ENCODE measurements at places on chromosomes 5 and 9. TPM values are rescaled to one million over a fixed set of nuclear protein-coding genes. Genes with fewer than 3 reads are reported as not detected.

- DNase-seq = no peak
These were observed 178.1 kb downstream of the FGF1 start for GRCh38 chr5:142507531-142508372.

GRCh38 chr9:114864471-114864870 lies 58.6 kb upstream of the TNFSF15 start:
- DNase-seq = no peak

DNA sequence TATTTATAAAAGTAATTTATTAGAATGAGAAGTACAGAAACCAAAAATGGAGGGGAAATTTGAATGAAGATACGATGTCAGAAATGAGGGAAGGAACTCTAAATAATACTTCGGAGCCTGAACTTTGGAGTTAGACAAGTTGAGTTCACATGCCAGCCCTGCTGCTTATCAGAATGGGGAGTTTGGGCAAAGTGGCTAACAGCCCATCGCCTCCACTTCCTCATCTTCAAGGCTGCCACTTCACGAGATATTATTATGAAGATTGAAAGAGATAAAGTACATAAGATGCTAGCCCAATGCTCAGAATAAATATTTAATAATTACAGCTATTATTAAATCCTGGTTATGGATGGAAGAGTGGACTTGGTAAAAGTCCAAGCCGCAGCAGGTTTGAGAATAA lies 56.2 kb upstream of the ABCA1 start:
- DNase-seq = no peak

DNA sequence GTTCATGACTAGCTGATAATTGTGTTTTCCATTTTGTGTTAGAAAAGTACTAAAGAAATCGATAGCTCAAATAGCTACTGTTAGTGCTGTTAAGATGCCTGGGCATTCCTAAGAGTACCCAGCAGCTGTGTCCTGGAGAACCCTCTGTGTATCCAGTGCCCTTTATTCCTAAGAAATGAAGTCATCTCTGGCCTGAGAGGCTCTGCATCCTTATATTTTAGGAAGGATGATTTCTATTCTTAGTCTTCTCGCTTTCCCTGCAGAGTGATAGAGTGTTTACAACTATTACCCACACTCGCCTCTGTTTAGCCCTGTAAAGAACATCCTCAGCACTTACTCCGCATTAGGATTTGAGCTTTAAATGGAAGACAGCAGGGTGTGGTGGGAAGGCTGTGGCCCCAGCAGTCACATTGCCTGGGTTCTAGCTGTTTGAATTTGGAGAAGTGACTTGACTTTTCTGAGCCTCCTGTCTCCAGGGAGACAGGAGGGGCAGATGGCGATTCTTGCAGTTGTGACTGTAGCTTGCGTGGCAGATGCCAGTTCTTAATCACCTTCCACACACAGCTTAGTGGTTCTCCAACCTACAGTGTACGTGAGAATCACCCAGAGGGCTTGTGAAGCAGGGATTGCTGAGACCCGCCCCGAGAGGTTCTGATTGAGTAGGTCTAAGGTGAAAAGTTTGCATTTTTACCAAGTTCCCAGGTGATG lies 177.2 kb upstream of the PITX1 start:
- DNase-seq = peak; percentile 37

GRCh38 chr5:89930591-89931392 lies 478.8 kb downstream of the CETN3 start:
- DNase-seq = no peak

- no peak for DNase-seq
These were observed 95.3 kb upstream of the COL5A1 start for GRCh38 chr9:134546246-134546731.

DNA sequence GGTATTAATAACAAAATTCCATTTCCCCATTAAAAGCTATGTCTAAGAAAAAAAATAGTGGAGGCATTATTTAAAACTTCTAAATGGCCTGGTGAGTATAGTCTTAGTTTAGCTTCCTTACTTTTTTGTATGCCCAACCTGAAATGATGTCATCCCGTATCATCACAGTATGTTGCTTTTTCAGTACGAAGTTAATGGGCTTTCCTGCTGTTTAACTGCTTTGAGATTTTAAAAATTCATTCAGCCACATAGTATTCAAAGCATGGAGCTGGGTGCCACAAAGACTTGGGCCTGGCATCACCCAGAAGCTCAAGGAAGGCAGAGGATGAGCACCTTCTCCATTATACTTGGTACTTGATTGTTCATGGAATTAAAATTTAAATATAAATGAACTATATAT lies 7.4 kb downstream of the F2RL2 start:
- DNase-seq = no peak

GRCh38 chr9:113711251-113711650 lies 164.9 kb upstream of the ZNF618 start:
- peak; percentile 48 for DNase-seq

Gene SPINK13
- total RNA-seq = not detected

GRCh38 chr9:17519761-17520160 lies 59.1 kb upstream of the SH3GL2 start:
- no peak for DNase-seq

Gene KCNMB1
- 0.12 TPM for total RNA-seq

DNA sequence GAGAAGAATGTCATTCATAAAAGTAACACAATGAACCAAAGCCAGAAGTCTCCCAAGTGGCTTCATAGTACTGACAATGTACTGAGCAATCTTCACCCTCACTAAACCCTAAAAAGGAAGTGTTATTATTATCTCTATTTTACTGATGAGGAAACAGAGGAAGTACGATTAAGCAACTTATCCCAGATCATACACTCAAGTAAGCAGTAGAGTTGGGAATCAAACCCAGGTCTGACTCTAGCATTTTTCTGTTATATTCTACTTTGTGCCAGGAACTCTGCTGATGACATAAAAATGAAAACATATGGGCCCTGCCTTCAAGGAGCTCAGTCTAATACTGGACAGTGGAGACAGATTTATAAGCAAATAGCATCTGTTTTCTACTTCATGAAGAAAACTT lies 109.2 kb downstream of the RAPGEF6 start:
- no peak for DNase-seq

Gene TARS1
- total RNA-seq = 174 TPM

GRCh38 chr5:10009802-10010201 lies 239.9 kb downstream of the ATPSCKMT start:
- DNase-seq = no peak

DNA sequence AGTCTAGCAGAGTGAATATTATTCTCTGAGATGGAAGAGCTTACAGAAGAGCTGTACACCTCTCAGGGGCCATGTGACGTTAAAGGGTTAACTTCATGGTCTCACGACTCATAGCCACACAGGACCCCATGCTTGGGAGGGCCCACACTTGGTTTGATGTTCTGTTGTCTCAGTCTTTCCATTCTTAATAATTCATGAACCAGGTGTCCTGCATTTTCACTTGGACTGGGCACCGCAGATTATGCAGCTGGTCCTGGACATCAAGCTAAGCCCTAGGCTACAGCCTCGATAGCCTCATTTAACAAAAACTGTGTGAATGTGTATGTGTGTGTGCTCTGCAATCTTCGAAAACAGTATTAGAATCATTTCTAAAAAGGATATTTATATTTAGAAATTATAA lies 323.5 kb downstream of the PLK2 start:
- DNase-seq = no peak

DNA sequence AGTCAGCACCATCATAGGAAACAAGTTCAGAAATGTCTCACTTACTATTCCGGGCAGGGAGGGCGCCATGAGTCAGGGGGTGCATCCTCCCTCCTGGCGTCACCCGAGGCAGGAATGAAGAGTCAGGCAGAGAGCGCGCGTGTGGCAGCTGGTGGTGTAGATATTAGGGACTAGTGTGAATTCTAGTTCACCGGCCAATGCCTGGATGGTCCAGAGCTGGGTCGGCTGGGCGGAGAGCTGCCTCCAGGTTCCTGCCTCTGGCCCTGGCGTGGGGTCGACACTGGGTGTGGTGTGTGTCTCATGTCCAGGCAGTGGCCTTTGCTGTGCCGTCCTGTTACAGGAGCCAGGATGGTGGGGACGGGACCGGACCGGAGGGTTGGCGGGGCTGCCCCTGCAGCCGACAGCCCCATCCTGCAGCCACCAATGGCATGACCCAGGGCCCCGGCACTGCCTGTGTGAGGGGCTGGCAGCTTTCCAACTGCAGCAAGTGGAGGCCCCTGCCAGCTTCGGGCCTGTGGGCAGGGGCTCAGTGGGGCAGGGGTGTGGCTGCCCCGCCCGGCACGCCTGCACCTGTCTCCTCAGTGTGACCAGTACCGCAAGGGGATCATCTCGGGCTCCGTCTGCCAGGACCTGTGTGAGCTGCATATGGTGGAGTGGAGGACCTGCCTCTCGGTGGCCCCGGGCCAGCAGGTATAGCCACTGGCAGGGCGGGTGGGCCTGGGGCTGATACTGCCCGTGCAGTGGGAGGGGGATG lies 9.1 kb downstream of the DIPK1B start:
- no peak for DNase-seq

Gene LMNB1
- 46.8 TPM for total RNA-seq

Gene ASB6
- total RNA-seq = 20.7 TPM

Gene JMY
- 11.6 TPM for total RNA-seq

Gene PTGDS
- 1.7 TPM for total RNA-seq

Gene SPINK1
- total RNA-seq = 930 TPM

DNA sequence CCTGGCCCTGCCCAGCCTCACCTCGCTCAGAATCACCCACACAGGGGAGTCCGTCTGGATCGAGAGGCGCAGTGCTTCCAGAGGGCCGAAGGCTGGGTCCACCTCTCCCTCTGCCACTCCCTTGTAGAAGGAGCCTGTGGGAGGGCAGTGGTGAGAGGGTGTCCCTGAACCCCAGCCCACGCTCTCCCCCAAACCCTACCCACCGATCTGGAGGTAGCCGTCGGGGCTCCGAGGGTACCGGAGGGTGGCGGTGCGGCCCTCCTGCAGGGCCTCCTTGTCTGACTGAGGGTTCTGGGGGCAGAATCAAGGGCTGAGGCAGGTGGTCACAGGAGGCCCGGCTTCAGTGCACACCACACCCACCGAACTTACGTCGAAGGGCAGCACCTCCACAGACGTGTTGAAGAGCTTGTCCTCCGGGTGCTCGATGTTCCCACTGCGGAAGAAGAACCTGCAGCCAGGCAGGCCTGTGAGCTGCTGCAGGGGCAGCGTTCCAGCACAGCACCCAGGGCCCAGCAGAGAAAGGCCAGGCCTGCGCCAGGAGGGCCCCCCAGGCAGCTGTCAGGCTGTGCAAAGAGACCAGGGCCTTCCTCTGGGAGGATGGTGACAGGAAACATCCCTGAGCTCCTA lies 4.5 kb downstream of the LTC4S start:
- no peak for DNase-seq

- no peak for DNase-seq
These were observed 4.4 kb downstream of the SNX18 start for GRCh38 chr5:54521856-54522479.

GRCh38 chr9:75914883-75915452 lies 24.5 kb downstream of the PCSK5 start:
- DNase-seq = no peak

DNA sequence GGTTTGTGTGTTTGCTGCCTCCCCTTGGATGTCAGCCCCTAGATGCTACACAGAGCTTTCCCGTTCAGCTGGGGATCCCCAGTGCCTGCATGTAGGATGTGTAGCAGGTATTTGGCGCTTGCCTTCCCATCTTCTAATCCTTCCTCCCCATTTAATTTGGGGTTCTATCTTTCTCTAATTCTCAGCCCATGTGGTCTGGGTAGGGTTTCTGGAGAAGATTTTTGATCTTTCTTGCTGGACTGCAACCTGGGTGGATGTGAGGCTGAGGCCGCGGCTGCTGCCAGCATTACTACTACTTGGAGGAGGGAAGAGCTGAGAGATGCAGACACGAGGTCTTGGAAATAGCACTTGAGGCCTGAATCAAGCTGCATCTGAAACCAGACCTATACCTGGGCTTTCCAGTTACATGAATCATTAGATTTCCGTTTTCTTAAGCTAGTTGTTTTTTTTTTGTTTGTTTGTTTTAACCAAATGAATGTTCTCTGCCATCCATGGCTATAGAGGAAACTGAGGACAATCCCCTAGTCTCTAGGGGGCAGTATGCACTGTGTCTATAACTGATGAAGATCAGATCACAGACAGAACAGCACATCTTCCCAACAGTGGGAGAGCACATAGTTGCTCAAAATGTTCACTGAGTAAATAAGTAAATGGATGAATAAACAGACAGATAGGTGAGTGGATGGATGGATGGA lies 178.6 kb downstream of the FGF18 start:
- no peak for DNase-seq

Gene CYSRT1
- total RNA-seq = 1.5 TPM

DNA sequence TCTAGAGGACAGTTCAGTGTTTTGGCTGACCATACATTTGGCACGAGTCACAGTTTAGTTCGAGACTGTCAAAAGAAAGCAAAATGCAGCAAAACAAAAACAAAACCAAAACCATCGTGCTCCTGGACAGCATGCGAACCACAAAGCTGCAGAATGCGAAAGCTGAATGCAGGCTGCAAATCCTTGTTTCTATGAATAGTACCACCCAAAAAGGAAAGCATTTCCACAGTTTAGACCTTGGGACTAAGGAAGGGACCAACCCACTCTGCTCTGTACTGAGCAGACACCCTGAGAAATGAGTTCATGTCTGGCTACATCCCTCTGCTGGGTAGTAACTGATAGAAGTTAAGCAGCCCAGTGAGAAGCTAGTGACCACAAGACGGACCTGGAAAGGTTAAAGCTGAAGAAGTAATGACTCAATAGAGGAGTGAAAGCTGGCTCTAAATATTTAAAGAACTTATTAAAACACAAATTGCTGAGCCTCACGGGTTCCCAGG lies 3.9 kb downstream of the GCNT4 start:
- DNase-seq = no peak

Gene POLE3
- 43.2 TPM for total RNA-seq

DNA sequence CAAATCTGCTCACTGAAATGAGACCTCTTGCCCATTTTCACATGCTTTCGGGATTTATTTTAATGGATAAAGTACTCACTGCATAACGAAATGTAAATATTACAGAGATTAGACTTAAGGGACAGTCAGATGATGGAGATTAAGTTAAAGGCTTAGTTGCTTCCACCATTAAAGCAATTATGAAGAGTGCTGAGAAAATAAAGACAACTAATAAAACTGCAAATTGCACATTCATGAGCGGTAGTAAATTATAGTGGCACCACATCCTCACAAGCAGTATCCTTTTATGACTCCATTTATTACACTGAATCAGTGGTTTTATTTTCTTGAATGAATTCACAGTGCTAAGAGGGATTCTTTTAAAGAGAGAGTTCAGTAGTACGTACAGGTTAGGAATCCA lies 76.2 kb upstream of the TMED7 start:
- DNase-seq = no peak

- no peak for DNase-seq
These were observed 37.2 kb downstream of the PLAC8L1 start for GRCh38 chr5:146068206-146068605.

Measured in type B pancreatic cell (in vitro differentiated cells).